ENCODE measurements at places on chromosomes 2 and 18. TPM values are rescaled to one million over a fixed set of nuclear protein-coding genes. Genes with fewer than 3 reads are reported as not detected.

GRCh38 chr18:60675801-60676200 is 303.2 kb upstream of the MC4R start:
- no peak for DNase-seq

- DNase-seq, result no peak
Measured at GRCh38 chr18:35835366-35835765, 137.1 kb upstream of the RMP24 start.

DNA sequence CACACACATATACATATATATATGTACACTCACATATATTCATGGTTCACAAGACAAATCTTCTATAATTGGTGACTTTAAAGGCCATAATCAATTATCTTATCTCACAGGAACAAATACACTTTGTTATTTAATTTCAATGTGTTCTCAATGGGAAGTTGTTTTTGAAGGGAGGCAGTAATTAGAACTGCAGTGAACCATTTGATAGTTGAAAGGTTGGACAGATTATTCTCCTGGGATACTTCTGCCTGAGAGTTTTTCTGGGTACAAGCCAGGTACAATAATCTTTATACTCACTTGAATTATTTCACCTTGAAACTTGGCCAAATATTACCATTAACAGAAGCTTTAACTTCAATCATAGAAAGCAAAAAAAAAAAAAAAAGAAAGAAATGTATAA is 546.6 kb upstream of the LRRTM4 start:
- no peak for DNase-seq

The FRZB gene
- total RNA-seq, result not detected

The CCDC178 gene
- total RNA-seq, result not detected

Data from activated CD4-positive, alpha-beta memory T cell treated with anti-CD3 and anti-CD28 coated beads, Interleukin-2, amount 10 ng/mL, durations not matched to agents 7 days and 5 days (primary cell).